ENCODE measurements at places on chromosomes 2 and 18.

- no peak for DNase-seq
These were observed 52.3 kb upstream of the ROCK1 start for GRCh38 chr18:21163647-21164547.

GRCh38 chr2:40300391-40300790, 151.5 kb downstream of the SLC8A1 start:
- DNase-seq: no peak

- DNase-seq: no peak
These were observed 161.0 kb downstream of the TPGS2 start for GRCh38 chr18:36667811-36668210.

DNA sequence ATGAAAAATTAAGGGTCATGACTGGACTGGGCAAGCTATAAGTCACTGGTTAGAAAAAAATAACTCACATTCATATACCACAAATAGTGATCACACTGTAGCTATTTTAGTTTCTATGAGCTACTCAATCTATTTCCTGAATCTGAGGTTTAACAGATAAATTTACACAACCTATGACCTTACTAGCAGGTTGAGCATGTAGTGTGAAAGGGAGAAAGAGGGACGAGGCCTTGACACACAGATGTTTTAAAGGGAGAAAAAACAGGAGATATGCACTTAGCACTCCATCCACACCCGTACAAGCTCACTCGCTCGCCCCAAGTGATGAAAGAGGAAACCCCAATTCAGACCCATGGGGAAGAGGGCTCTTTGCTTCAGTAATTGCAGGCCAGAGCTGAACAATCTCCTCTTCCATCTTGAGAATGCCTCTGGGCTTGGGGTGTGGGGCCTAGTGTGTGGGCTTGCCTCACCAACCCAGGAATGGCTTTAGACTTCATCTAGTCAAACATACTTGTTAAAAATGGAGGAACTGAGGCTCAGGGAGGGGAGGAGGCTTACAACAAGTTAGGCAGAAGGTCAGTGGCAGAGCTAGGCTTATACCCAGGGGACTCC, 10.7 kb downstream of the CYRIA start:
- no peak for DNase-seq

GRCh38 chr2:18551169-18551568, 9.3 kb downstream of the RDH14 start:
- no peak for DNase-seq

DNA sequence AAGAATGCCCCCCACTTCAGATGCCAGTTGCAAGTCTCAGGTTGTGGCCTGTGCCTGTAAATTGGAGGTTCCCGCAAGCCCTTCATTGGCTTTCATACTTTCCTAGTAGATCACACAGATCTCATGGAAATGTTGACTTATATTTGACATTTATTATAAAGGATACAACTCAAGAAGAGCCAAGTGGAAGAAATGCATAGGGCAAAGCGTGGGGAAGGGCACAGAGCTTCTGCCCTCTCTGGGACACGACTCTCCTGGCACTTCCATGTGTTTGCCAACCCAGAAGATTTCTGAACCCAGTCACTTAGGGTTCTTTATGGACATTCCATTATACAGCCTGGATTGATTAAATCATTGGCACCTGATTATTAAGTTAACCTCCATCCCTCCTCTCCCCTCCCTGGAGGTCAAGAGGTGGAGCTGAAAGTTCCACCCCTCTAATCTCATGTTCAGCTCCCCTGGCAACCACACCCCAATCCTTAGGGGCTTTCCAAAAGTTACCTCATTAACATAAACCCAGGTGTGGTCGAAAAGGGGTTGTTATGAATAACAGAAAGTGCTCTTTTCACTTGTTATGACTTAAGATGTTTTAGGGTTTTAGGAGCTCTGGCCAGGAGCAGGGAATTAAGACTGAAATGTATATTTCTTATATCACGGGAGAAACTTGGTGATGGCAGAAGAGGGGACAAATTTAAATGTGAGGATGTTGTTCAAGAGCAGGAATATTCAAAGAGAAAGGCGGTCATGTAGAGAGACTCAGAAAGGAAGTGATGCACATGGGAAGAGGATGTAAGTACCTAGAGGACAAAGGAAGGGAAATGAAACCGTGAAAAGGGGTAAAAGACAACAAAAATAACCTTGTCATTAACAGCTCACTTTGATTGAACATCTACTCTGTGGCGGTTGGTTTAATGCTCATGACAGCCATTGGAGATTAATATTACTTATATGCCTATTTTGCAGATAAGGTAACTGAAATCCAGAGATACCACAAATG, 31.8 kb downstream of the SP100 start:
- no peak for DNase-seq

DNA sequence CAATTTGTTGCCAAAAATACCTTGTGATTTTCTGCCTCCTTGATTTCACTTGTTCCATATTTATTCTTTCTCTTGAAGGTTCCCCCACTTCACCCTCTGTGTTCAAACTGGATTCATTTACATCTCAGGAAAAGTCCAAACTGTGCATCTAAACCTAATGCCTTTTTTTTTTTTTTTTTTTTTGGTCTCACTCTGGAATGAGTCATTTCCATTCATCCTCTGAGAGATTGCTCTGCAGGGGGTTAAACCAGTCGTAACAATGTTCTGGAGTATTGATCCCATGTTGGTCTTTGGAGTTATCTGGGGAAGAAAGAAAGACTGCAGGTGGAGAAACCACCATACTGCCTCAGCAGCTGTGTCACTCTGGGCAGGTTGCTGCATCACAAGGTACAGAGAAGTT, 119.7 kb downstream of the TACR1 start:
- DNase-seq: no peak

DNA sequence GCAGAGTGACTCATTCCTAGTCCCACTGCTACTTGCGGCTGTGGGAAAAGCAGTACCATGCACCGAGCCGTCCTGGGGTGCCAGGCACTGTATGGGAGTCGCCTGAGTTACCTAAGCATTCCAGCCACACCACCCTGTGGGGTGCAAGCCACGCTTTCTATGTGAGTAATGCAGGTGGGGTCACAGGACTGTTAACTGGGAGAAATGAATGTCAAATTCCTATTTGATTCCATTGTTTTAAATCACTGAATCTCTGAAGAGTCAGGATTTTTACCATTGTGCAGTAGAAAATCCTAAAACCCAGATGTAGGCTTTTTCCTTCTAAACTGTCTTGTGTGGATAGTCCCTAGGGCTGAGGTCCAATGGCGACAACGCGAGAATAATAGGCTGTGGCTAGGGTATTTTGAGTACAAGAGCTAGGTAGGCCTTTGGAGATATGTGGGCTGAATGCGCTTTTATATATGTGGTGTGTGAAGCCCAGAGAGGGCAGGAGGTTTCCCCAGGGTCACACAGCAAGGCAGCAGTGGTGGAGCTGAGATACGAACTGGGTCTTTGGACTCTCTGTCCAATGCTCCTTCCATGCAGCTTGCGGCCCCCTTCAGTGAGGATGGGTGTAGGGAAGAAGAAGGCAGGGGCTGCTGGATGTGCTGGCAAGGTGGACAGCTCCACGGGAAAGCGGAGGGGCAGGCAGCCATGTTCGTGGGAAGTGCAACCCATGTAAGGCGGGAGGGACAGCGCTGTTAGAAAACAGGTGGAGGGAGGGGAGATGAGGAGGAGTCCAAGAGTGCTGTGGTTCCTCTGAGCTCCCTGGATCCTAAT, 83.2 kb downstream of the DDX1 start:
- DNase-seq: no peak

GRCh38 chr2:55408918-55409868, 10.5 kb downstream of the CCDC88A start:
- no peak for DNase-seq

DNA sequence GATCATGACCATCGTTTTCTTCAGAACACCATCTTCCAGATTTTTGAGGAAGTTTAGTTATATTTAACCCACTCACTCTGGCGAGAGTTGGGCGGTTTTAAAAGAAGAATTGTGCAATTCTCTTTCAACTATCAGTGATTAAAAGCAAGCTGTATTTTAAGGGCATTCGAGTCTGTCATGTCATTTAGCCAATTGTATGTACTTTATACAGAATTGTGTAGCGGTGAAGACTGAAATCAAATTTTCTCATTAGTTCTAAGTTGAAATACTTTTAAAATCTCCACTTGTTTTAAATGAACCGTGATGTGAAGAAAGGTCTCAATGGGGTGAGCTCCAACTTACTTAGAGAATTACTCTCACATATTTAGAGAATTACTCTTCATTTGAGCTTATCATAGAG, 214.6 kb upstream of the DTNA start:
- DNase-seq: no peak

DNA sequence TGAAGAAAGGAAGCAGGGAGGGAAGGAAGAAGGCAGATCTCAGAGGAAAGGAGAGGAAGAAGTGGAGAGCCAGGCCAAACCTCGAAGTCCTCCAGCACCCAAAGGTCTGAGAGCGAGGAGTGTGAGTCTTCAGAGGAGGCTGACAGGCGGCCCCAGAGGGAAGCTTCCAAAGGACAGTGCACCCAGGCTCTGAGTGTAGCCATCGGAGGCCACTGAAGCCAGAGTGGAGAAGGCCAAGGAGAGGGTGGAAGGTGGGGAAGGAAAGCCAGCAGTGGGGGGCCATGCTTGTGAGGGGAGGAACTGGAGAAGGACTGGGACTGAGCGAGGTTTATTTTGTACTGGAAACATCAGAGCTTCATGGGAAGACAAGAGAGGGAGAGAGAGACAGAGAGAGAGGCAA, 6.0 kb downstream of the ATP6V1B1 start:
- DNase-seq: no peak

GRCh38 chr2:157497638-157498314, 53.9 kb upstream of the CYTIP start:
- no peak for DNase-seq

GRCh38 chr18:27143580-27144287, 41.4 kb downstream of the CHST9 start:
- no peak for DNase-seq

DNA sequence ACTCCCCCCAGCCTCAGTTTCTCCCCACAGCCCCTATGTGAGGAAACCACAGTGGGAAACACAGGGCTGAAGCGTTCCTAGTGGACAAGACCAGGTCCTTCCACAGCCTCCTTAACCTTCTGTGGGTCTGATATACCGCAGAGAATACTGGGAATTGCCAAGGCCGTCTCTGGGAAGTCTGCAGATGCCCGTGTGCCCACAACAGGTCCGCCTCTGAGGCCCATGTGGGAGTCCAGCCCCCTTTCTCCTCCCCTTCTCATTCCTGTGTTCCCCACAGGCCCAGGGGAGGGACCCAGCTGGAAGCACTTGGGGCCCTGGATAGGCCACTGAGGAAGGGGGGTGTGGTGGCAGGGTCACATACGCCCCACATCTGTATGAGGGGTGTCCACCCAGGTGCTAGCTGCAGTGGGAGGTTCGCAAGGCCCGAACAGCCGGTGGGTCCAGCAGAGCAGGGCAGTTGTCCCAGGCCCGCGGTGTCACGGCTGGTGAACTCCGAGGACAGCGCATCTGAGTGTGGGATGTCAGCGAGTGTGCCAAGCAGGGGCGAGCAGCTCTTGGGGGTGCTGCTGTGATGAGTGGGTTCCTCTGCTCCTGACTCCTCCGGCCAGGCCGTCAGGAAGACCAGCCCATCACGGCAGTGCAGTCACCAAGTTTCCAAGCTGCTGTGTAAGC, 2.4 kb upstream of the KCNIP3 start:
- DNase-seq: no peak

GRCh38 chr2:226893216-226893615, 57.4 kb downstream of the RHBDD1 start:
- no peak for DNase-seq

DNA sequence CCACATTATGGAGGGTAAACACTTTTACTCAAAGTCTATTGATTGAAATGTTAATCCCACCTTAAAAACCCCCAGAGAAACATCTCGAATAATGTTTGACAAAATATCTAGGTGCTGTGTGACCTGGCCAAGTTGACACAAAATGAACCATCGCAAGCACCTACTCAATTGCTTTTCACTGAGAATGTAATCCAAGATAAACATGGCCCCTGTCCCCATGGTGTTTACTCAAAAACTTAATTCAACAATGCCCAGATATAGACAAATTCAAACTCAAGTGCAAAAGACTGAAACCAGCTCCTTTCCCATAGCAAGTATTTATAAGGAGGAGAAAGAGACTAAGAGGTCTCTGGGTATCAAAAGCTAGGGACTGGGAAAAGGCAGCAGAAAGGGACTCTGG, 15.0 kb upstream of the ACMSD start:
- no peak for DNase-seq

DNA sequence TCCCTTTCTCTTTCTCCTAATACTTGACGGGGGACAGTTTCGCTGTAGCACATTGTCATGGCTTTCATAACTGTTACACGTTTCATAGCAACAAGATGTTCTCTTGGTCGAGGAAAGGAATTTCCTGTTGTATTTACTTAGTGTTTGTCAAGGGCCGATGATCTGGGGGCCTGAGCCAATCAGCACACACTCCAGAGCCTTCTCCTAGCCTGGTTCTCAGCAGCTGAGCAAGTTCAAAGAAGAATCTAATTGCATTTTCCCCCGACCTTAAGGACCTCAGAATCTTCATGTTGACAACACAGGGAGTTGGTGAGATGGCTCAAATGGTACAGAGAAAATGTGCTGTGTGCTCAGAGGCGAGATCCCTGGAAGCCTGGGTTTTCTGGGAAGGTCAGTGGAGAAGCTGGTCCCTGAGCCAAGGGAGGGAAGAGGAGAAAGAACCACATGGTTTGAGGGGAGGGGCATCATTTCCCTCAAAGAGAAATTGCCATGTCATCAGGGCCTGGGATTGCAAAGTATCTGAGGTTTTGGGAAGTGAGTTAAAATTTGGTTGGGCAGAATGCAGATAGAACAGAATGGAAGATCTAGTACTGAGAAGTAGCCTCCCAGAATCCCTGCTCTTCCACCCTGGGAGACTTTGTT, 76.9 kb upstream of the AGAP1 start:
- DNase-seq: no peak

DNA sequence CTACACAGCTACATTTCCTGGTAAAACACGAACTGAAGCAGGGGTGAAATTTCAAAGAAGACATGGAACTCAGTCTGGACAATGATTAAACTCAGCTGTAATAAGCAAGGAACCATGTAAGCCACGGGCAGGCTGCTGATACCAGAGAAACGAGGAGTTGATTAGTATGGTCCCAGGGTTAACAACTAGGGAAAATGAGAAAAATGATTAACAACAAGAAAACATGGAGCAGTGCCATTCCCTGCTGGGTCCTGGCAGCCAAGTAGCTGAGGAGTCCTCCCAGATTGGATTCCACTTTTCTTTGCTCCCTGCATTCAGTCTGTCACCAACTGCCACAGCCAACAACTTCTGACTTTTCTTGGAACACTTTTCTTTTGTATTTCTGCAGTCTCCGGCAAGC, 517.0 kb upstream of the KLHL29 start:
- DNase-seq: no peak

Measured in activated T-helper 1 cell treated with Interleukin-2 at 50 U/mL for 16 hours (primary cell).